Tibial nerve (tissue), 4 donors: ENCODE measurements at places on chromosomes 3 and 15. TPM values are rescaled to one million over a fixed set of nuclear protein-coding genes. Genes with fewer than 3 reads are reported as not detected.

- no peak overlapping the region for H3K4me3 ChIP-seq
- no peaks in the 10 kb centered on the region for H3K4me1 ChIP-seq
- no peaks in the 10 kb centered on the region for H3K27me3 ChIP-seq
- H3K27ac ChIP-seq: no peak overlapping the region
These were observed 26.5 kb upstream of the TIMP4 start for GRCh38 chr3:12185172-12185710.

- DNase-seq: peak; percentile 59
- no peaks in the 10 kb centered on the region for H3K36me3 ChIP-seq
- H3K27ac ChIP-seq: no peak overlapping the region
- no peaks in the 10 kb centered on the region for H3K27me3 ChIP-seq
- H3K4me1 ChIP-seq: no peaks in the 10 kb centered on the region
These were observed 346.8 kb downstream of the CNTN3 start for GRCh38 chr3:74267588-74268184.

DNA sequence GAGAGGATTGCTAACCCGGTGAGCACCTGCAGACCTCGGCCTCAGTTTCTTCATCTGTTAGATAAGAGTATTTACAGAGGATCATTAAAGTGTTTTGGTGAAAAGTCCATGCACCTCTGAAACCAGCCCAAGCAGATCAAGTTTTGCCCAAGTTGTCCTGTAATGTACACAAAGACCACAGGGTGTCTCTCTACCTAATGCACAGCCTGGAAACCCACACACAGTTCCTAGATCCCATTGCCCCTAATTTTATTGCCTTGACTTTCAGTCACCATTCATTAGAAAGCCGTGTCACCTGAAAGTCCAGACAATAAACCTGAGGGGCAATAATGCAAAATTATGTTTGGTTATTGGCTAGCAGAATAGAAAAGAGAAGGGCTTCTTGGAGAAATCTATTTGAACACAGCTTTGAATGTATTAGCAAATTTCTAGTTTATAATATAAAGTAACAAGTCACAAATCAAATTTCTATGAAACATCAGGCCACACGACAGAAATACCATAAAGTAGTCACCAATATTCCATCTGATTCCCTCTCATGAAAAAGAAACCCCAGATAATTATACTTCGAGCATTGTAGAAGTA is 161.3 kb upstream of the SLC2A2 start:
- no peaks in the 10 kb centered on the region for H3K27me3 ChIP-seq
- H3K4me3 ChIP-seq: no peak overlapping the region
- H3K4me1 ChIP-seq: no peaks in the 10 kb centered on the region
- DNase-seq: no peak
- H3K27ac ChIP-seq: no peak overlapping the region

- H3K4me1 ChIP-seq: no peaks in the 10 kb centered on the region
- DNase-seq: no peak
- no peak overlapping the region for H3K4me3 ChIP-seq
- no peak overlapping the region for H3K27ac ChIP-seq
These were observed 33.7 kb downstream of the ZBTB20 start for GRCh38 chr3:115113367-115113766.

GRCh38 chr3:179945569-179945968 is 91.2 kb downstream of the PEX5L start:
- no peak for DNase-seq
- no peak overlapping the region for H3K4me3 ChIP-seq
- no peak overlapping the region for H3K27ac ChIP-seq
- peaks cover 14% of the 10 kb centered on the region for H3K4me1 ChIP-seq
- H3K27me3 ChIP-seq: no peaks in the 10 kb centered on the region

DNA sequence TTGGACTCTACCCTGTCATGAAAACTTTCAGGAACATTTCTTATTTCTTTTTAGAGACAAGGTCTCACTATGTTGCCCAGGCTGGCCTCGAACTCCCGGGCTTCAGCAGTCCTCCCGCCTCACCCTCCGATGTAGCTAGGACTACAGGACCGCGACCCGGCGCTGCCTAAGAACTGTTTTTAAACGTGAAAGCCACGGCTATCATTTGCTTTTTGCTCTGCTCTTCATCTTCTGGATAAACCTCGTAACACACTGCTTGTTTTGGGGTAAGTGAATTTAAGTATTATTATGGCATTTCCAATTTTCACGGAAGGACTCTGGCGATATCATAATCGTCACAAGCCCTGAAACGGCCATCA is 14.3 kb upstream of the CCNL1 start:
- H3K27ac ChIP-seq: peak overlapping the region; percentile 99
- peak overlapping the region; percentile 36 for H3K4me3 ChIP-seq
- no peaks in the 10 kb centered on the region for H3K4me1 ChIP-seq
- no peaks in the 10 kb centered on the region for H3K36me3 ChIP-seq
- no peaks in the 10 kb centered on the region for H3K27me3 ChIP-seq

GRCh38 chr15:72983801-72984545 is 68.3 kb upstream of the NEO1 start:
- no peak overlapping the region for H3K4me3 ChIP-seq
- no peaks in the 10 kb centered on the region for H3K4me1 ChIP-seq
- H3K27ac ChIP-seq: no peak overlapping the region
- no peak for DNase-seq
- H3K27me3 ChIP-seq: no peaks in the 10 kb centered on the region
- H3K36me3 ChIP-seq: no peaks in the 10 kb centered on the region

DNA sequence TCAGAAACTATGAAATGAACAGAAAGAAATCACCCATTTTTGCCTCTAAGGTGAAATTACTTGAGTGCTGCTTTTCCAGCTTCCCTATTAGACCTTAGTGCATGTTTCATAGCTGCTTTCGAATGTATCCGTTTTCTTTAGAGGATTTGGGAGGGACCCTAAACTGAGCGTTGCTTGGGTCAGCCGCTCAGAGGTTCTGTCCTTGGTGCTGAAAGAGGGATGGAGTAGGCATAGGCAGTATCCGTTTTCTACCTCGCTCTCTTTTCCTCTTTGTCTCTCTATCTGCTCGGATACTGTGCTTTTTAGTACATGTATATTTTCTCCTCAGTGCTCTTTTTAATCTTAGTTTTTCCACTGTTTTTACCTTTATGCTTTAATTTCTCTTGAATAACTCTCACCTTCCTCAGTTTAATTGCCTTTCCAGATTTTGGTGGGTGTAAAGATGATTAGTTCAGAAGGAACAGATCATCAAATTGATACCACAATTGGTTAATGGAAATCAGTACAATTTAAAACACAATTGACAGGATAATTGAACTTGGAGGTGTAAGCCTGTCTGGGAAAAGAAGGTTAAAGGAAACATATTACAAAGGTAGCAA is at the start of gene DRD3:
DRD3 (minus strand) TSS at position 283 of the 599 bp plus-strand sequence. CDS start 7,060 bp downstream, outside the sequence.
- DNase-seq: no peak
- H3K27me3 ChIP-seq: no peaks in the 10 kb centered on the region
- H3K36me3 ChIP-seq: no peaks in the 10 kb centered on the region
- H3K4me3 ChIP-seq: no peak within 1 kb of the TSS
- H3K27ac ChIP-seq: no peak within 1 kb of the TSS

- H3K4me1 ChIP-seq: no peaks in the 10 kb centered on the region
- no peak overlapping the region for H3K4me3 ChIP-seq
- no peaks in the 10 kb centered on the region for H3K27me3 ChIP-seq
- no peak for DNase-seq
These were observed 13.0 kb downstream of the IL16 start for GRCh38 chr15:81209635-81210034.

DNA sequence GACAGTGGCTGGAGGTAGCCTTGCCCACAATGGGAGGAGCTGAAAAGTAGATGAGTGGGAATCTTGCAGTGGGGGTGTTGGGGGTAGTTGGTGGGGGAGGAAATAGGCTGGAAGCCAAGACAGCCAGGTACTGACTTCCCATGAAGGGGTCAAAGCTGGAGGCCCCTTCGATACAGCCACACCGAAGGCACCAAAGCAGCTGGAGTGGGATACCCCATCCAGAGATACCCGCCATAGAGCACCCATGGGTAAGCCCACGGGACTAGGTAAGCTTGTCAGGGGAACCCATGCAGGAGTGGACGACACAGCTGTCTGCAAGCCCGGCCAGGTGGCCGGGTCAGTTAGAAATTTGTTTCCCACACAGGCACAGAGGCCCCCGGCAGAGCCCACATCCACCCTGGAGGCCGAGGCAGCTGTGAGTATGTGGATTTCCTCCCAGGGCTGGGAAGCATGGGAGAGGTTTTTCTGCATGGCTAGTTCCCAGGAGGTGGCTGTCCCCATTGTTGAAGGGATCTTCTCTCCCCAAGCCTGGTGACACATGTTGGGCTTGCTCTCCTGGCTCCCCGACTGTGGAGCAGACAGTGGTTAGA is 28.6 kb downstream of the PRR23E start:
- no peak overlapping the region for H3K27ac ChIP-seq
- no peak for DNase-seq
- peaks cover 8% of the 10 kb centered on the region for H3K27me3 ChIP-seq
- H3K36me3 ChIP-seq: no peaks in the 10 kb centered on the region
- no peak overlapping the region for H3K4me3 ChIP-seq
- no peaks in the 10 kb centered on the region for H3K4me1 ChIP-seq

GRCh38 chr15:40590667-40591050 is 3.4 kb upstream of the KNL1 start:
- no peak overlapping the region for H3K27ac ChIP-seq
- no peaks in the 10 kb centered on the region for H3K27me3 ChIP-seq
- H3K4me1 ChIP-seq: peaks cover 10% of the 10 kb centered on the region

DNA sequence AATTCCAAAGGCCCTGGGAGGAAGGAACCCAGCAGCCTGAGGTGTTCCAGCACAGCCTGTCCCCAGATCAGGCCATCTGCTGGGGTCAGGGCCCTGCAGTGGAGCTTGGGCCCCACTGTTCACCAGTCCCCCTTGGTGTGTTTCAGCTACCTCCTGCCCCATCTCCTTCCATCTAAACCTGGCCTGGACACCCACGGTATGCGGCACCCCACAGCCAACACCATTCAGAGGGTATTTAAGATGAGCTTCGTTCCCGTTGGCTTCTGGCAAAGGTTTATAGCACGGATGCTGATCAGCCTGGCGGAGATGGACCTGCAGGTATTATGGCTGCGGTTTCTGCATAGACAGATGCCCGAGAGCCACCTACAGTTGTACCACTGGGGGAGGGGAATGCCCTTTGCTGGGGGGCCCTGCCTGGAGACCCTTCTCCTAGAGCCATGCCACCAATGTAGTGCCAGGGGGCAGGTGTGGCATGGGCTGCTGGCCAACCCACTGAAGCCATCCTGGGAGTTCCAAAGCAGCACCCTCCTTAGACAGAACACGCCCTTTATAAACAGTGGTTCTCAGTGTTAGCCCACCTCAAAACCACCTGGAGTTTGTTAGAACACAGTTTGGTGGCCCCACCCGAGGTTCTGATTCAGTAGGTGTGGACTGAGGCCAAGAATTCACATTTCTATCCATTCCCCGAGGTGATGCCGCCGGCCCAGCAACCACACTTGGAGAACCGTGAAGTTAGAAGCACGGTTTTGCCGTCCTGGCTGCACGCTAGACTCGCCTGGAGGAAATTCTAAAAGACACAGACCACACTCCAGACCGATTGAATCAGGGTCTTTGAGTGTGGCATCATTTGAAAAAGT is 126.9 kb downstream of the LRRK1 start:
- no peaks in the 10 kb centered on the region for H3K4me1 ChIP-seq
- H3K27me3 ChIP-seq: no peaks in the 10 kb centered on the region
- no peak overlapping the region for H3K4me3 ChIP-seq
- H3K36me3 ChIP-seq: no peaks in the 10 kb centered on the region
- DNase-seq: no peak
- H3K27ac ChIP-seq: peak overlapping the region; percentile 29

- peaks cover 28% of the 10 kb centered on the region for H3K36me3 ChIP-seq
- no peaks in the 10 kb centered on the region for H3K27me3 ChIP-seq
- DNase-seq: no peak
- H3K4me1 ChIP-seq: no peaks in the 10 kb centered on the region
These were observed 63.6 kb upstream of the RPL32 start for GRCh38 chr3:12904951-12905315.

DNA sequence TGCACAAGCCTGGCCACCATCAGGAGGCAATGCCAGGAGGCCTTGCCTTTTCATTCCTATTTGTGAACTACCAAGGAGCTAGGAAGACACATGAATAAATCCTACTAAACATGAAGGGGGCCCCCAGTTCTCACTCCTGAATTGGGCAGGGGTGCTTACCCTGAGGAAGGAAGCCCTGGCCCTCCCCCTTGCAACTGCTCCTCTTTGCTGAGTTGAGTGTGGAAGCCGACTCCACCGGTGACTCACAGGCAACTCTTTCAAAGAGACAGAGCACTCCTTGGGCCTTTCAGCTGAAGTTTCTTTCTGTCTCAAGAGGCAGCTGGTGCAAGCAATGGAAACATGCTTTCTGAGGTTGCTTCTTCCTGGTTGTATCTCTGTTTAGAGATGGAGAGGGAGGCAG is 1.7 kb downstream of the GABRG3 start:
- no peaks in the 10 kb centered on the region for H3K36me3 ChIP-seq
- H3K27ac ChIP-seq: no peak overlapping the region
- no peak overlapping the region for H3K4me3 ChIP-seq
- no peaks in the 10 kb centered on the region for H3K4me1 ChIP-seq
- H3K27me3 ChIP-seq: no peaks in the 10 kb centered on the region
- no peak for DNase-seq

- no peaks in the 10 kb centered on the region for H3K27me3 ChIP-seq
- no peak for DNase-seq
- no peak overlapping the region for H3K27ac ChIP-seq
- no peaks in the 10 kb centered on the region for H3K36me3 ChIP-seq
- H3K4me3 ChIP-seq: no peak overlapping the region
These were observed 324.8 kb downstream of the FEZF2 start for GRCh38 chr3:62048577-62048976.

DNA sequence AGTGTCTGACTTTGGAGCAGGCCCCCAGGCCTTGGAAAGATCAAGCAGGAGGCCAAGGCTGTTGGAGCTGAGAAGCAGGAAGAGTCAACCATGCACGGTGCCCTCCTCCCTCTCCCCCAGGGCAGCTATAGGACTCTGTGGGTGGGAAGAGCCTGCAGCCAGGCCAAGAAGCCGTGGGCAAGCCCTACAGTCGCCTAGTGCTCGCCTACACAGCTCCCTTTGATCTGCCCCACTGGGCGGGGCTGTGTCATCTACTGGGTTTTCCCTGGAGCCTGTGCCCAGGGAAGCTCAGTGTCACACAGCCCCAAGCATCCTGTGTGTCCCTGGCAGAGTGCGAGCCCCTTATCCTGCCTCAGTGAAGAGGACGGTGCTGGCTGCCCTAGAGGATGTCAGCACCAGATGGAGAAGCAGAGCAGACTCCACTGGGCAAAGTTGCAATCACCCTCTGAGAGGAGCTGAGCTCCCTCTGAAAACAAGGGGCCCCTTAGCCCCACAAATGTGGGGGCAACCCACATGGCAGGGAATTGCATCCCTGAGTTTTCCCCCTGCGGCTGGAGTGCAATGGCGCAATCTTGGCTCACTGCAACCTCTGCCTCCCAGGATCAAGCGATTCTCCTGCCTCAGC is 72.2 kb downstream of the KLF13 start:
- no peak overlapping the region for H3K4me3 ChIP-seq
- no peaks in the 10 kb centered on the region for H3K4me1 ChIP-seq
- DNase-seq: no peak
- no peaks in the 10 kb centered on the region for H3K27me3 ChIP-seq

PRR20G gene
- total RNA-seq: not detected

KBTBD12 gene
- total RNA-seq: under 0.01 TPM

MESP2 gene
- total RNA-seq: not detected

RTP1 gene
- total RNA-seq: not detected

CCR9 gene
- not detected for total RNA-seq

CTNNB1 gene
- 411 TPM for total RNA-seq

DAZL gene
- total RNA-seq: not detected

CYP8B1 gene
- not detected for total RNA-seq

NR2E3 gene
- not detected for total RNA-seq

MCF2L2 gene
- total RNA-seq: 2.0 TPM

SLC7A14 gene
- total RNA-seq: not detected

SLC35A5 gene
- 24.5 TPM for total RNA-seq
